ENCODE measurements at places on chromosomes 6 and 20.
A peak's percentile ranks its signal among the peaks of the same experiment; 100 is the strongest.

GRCh38 chr6:41074692-41075436 lies 2.1 kb downstream of the NFYA start:
- DNase-seq, result no peak

DNA sequence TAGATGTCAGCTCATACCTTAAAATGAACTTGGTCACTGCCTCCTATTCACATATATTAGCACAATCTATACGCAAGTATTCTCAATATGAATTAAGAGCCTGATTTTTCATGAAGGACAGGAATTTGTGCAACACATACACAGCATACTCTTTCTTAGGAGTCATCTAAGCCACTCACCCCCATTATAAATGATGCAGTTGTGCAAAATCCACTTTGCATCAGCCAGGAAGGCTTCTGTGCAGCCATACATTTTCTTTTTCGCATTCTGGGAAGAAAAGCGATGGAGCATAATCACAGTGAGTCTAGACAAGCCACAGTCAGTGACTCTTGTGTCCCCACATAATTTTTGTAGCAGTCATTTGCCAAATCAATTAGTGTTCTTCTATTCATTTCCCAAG lies 66.5 kb downstream of the ZMYND8 start:
- no peak for DNase-seq

DNA sequence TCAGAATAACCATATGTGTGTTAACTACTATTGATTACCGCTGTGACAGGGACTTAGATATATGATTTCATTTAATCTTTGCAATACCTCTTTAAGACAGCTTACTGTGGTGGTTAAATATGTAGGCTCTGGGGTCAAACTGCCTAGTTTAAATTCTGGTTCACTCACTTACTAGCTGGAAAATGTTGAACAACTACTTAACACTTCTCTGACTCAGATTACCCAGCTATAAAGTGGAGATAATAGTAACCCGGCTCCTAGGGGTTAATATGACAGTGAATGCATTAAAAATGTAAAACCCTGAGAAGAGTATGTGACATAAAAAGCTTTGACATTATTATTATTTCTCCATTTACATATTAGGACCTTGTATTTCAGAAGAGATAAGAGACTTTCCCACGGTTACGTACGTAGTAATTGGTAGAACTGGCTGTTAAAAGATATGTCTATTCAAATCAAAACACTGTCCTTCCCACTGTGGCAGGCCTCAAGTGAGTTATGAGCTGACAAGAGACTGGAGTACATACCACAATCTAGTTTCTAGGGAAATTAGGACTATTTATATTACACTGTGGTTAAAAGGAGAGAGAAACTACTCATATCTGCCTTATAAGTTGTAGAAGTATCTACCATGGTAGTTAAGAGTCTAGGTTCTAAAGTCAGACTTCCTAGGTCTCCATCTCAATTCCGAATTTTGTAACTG lies 4.4 kb upstream of the PLCB1 start:
- no peak for DNase-seq

DNA sequence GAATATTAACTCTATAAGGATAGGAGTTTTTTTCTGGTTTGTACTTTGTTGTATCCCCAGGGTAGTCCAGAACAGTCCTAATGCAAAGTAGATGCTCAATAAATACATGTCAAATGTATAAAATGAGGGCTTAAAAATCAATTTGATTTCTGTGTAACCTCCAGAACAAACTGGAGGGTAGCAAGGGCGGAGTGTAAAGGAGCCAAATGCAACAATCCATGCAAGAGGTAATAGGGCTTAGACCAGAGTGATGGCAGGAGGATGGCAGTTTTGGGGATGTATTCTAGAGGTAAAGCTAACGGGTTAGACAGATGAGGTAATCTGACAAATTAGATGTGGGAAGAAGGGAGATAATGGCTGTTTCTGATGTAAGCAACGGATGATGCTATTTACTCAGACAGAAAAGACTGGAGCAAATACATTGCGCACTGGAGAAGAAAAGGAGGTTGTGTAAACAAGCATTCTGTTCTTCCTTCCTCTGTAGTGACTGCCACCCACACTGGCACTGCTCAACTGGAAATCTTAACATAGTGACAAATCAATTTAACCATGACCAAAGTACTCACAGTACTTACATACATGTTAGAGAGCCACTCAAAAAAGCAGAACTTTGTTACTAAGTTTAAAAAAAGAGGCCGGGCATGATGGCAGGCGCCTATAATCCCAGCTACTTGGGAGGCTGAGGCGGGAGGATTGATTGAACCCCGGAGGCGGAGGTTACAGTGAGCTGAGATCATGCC lies 2.0 kb downstream of the ZNF318 start:
- no peak for DNase-seq

- DNase-seq, result no peak
Measured at GRCh38 chr20:58719258-58719657, 26.7 kb downstream of the NPEPL1 start.

- DNase-seq, result peak; percentile 43
Measured at GRCh38 chr20:57654363-57654997, 34.3 kb upstream of the ZBP1 start.

DNA sequence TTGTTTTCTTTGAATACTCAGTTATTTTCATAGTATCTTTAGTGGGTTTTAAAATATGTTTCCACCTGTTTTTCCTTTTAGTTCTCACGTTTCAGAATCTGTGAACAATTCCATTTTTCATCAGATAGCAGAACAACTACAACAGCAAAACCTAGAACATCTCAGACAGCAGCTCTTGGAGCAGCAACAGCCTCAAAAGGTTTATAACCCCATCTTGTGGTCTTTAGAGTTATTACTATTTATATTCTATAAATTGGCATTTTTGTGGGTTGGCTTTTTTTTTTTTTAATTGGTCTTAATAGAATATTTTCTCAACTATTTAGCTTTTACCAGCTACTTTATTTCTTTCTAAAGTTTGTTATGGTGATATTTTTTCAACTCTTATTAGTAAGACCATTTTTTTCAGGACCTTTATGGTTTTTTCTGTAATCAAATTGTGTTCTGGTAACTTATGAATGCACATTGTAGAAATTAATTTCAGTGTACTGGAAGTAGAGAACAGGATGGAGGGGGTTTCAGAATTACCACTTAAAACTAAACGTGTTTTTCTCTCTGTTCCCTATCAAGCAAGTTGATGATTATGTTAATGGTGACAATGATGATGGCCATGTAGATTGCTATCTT lies 72.2 kb downstream of the SCAF8 start:
- DNase-seq, result no peak

- no peak for DNase-seq
Measured at GRCh38 chr6:137780447-137781034, 86.5 kb upstream of the TNFAIP3 start.

- DNase-seq, result no peak
Measured at GRCh38 chr20:61544910-61545889, 293.1 kb downstream of the CDH4 start.

- DNase-seq, result no peak
Measured at GRCh38 chr6:135888818-135889217, 37.3 kb downstream of the PDE7B start.

GRCh38 chr6:1222728-1223595 lies 88.9 kb upstream of the FOXQ1 start:
- no peak for DNase-seq

DNA sequence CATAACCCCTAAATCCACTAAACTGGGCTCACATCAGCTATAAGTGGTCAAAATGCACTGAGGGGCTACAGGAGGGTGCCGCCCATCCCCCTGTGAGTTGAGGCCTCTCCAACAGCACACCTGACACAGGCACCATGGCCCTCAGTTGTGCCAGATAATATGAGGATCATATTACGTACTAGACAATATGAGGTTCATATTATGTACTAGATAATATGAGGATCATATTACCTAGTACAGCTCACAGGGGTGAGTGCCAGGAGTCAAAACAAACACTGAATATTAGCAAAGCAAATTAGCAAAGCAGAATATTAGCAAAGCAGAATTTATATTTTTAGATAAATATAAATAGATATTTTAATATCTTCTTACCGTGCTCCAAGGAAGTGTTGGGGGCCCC lies 35.3 kb downstream of the CD24 start:
- no peak for DNase-seq

DNA sequence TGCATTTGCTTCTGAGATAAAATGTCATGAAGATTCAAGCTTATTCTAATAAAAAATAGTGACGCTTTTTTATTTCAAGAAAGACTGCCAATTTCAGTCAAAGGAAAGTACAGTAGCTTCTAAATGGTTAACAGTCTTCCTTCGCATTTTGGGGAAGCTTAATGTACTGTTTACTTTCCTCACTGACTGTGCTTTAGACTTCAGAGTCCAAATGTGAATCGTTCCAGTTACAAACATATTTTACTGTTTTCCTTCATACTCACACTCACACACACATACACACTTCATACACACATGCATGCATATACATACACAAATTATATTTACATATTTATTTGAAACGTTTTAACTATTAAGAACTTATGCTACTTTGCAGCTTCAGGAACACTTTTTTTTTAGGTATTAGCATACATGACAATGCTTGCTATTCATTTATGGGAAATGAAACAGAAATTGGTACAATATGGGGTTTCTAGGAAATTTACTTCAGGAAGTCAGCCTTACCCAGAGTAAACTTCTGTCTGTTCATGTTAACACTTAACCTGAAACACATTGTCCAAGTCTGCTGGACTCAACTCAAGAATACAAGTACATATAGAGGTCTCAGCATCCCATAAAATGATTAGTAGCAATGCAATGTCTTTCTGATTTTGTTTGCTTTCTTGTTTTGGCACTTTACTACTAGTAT lies 145.4 kb downstream of the RPS12 start:
- DNase-seq, result no peak

GRCh38 chr20:2305479-2305878 lies 9.7 kb downstream of the TGM3 start:
- DNase-seq, result no peak

DNA sequence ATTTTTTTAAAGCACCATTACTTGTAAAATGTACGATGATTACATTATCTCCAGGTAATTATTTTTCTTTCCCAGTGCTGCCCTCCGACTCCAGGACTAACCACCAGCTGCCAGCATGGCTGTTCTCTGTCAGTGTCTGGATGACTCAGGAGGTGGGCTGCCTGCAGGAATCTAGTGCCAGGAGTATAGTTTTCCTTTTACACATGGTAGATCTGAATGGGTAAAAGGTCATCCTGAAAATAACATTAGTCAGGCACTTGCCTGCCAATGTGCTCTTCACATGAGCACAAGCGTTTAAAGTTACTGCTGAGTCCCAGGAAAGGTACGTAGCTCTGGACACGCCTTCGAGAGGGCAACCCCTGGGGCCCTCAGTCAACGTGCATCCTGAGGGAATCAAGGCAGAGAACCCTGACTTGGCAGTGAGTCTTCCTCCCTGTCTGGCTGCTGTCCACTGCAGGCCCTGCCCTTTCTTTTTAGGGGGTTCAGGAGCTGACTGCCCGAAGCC lies 2.4 kb downstream of the DYNLT1 start:
- DNase-seq, result no peak

DNA sequence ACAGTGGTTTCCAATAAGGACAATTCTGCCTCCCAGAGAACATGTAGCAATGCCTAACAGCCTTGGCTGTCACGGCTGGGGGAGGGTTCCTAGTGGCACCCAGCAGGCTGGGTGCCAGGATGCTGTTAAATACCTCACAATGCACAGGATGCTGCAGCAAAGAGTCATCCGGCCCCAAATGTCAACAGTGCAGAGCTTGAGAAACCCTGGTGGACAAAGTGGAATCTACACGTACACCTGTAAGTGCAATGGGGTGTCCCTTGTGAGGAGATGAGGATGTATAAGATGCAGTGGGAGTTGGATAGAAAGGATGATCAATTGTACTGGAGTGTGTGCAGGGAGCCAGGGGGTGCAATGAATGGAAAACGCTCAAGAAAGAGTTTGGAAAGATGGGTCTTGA lies 142.4 kb downstream of the FNDC1 start:
- no peak for DNase-seq

DNA sequence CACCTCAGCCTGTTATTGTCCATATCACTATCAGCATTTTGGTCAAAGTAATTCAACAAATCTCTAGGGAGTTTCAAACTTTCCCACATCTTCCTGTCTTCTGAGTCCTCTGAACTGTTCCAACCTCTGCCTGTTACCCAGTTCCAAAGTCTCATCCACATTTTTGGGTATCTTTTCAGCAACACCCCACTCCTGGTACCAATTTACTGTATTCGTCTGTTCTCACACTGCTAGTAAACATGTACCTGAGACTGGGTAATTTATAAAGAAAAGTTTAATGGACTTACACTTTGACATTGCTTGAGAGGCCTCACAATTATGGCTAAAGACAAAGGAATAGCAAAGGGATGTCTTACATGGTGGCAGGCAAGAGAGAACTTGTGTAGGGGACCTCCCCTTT lies 224.2 kb downstream of the ADGRB3 start:
- DNase-seq, result no peak

DNA sequence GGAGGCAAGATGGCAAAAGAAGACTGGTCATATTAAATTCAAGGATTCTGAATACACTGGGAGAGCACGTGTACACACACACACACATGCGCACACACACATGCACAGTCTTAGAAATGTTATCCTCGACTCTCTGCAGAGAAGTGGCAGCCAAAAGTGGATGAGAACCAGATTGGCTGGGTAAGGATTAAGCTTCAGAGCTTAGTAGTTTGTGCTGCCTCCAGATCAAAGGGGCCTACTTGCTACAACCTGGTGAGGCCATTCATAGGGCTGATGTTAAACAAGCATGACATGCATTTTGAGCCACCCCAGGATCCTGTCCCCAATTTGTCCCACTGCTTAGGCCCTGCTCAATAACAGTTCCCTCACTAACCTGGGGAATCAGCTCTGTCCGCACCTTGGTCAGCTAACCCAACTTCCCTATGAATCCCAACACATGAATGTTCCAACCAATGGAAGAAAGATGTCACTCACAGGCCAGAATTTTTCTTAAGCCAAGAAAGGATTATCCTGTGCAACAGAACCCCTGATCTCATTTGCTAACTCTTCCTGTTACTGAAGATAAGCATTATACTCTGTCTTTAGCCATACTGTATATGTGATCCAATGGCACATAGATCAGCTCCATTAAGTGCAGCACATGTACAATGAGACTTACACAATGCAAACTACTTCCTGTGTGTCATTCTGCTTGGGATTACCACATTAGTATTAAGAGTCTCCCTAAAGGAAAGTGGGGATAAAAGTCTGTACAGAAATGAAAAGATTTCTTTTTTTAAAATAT lies 31.0 kb downstream of the TOMM6 start:
- DNase-seq, result no peak

DNA sequence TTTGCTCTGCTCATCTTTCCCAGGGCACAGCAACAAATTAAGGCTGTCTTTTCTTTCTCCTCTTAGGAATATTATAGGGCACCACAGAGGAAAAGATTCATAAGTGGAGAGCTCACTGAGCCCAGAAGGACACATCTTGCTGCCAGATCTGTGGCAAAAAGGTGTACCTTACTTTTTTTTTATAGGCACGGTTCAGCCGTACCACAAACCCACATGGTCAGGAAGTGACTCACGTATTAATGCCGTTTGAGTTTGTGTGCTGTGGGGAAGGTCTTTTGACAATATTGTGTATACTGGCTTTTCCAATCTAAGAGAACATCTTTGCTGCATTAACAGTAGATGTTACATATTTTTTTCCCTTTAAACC lies 28.4 kb downstream of the PAQR8 start:
- no peak for DNase-seq

Measured in stimulated activated CD4-positive, alpha-beta T cell treated with anti-CD3 and anti-CD28 coated beads, TNF-alpha, amount 100 ng/mL, for 1 hour (primary cell).